Mucosa of descending colon (tissue), 3 donors: ENCODE measurements at places on chromosomes 12 and 14. TPM values are rescaled to one million over a fixed set of nuclear protein-coding genes. Genes with fewer than 3 reads are reported as not detected.
A peak's percentile ranks its signal among the peaks of the same experiment; 100 is the strongest.

Gene PSME1
- 188 TPM for total RNA-seq

DNA sequence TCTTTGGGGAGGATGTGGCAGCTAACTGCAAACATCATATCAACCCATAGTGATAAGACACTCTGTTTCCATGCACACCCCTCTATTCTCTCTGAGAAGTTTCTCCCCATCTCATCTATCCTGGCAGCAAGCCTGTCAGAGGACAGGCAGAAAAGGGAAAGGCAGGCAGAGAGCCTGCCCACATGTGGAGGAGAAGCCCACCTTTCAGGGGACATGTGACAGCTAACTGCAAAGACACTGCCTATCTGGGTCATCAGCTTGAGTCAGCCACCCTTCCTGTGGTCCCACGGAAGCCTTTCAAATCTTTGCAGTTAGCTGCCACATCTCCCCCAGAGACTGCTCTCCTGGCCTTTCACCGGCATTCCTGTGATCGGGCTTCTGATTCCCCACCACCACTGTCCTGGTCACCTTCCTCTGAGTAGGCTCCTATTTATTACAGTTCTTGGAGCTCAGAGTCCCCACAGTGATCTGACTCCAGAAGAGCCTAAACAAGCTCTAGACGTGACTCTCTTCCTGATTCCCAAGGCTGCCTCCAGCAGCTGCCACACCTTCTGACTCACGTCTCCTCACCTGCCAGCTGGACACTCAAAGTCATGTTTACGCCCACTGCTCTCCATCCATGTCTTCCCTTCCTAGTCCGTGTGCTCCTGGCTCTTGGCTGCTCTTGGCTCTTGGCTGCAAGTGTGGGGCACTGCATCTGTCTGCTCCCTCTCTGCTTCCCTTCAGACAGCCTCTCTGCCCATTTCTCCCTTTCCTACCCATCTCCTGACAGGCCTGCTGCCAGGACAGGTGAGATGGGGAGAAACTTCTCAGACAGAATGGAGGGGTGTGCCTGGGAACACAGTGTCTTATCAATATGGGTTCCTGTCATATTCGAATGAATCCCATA, 7.5 kb upstream of the KRT1 start:
- DNase-seq: no peak

DNA sequence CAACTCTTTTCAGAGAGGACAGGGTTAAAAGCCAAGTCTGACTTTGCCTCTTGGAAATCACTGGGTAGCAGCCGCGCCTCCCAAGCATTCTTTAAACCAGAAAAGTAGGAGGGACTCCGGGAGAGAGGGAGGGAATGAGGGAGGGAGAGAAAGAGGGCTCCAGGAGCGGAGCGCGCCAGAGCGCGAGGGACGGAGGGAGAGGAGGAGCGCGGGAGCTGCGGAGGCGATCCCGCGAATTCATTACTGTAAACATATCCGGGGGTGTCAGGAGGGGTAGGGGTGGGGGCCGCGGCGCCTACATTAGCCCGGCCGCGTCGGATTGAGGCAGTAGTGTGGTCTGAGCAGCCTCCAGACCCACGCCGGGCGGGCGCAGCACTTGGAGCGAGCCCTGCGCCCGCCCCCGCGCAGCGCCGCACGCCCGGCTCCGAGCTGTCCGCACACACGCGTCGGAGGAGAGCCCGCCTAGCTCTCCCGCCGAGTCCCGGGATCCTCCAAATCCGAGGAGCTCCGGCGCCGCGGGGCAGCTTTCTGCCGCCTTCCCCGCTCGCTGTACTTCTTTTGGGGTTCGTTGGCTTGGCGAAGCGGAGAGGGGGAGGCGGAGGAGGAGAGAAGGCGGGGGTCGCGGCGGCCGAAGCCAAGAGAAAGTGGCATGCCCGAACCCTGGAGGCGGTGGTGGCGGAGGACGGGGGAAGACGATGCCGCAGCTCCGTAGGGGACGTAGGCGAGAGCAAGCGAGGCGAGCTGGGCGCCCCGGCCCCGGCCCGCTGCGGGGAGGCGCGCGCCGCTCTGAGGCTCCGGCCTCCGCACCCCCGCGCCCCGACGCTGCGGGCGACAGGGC, 3.3 kb downstream of the FLRT2 start:
- peak; percentile 50 for DNase-seq

- DNase-seq: peak; percentile 31
These were observed 448.5 kb downstream of the TMEM121 start for GRCh38 chr14:105974902-105975301.

Gene IPO8
- 63.7 TPM for total RNA-seq
